ENCODE measurements at places on chromosomes 6 and 20.

- no peak for DNase-seq
Observed at GRCh38 chr6:32615885-32616532, 21.2 kb upstream of the HLA-DQA1 start.

GRCh38 chr6:67200626-67201403 is 1434.3 kb upstream of the ADGRB3 start:
- DNase-seq = no peak

DNA sequence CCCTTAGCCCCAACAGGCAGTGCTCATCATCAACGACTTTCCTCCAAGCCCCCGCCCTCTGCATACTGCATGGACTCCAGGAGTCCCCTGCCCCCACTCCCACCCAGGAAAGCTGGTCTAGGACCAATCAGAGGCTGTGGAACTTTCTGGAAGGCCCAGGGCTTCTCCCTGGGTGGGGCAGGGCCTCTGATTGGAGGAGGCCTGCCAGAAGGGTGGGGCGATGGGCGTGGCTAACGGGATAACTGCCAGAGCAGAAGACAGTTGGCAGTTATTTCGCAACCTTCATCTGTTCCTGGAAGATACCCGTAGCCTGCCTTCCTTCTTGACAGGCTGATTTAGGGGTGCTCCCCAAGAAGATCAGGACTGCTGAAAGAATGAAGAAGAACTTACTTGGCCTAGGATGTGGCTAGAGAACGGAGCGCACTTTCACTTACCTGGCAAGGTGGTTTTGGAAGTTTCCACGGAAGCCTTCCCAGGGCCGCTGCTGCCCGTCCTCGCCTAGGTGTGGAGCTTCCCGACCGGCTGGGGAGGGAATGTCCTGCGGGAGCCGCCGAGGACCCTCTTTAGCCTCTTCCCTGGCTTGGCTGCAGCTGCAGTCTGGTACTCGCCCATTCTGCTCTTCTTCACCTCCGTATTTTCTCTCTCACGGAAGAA is 209.0 kb downstream of the LRFN2 start:
- no peak for DNase-seq

GRCh38 chr6:6657820-6658217 is 69.3 kb downstream of the LY86 start:
- no peak for DNase-seq

DNA sequence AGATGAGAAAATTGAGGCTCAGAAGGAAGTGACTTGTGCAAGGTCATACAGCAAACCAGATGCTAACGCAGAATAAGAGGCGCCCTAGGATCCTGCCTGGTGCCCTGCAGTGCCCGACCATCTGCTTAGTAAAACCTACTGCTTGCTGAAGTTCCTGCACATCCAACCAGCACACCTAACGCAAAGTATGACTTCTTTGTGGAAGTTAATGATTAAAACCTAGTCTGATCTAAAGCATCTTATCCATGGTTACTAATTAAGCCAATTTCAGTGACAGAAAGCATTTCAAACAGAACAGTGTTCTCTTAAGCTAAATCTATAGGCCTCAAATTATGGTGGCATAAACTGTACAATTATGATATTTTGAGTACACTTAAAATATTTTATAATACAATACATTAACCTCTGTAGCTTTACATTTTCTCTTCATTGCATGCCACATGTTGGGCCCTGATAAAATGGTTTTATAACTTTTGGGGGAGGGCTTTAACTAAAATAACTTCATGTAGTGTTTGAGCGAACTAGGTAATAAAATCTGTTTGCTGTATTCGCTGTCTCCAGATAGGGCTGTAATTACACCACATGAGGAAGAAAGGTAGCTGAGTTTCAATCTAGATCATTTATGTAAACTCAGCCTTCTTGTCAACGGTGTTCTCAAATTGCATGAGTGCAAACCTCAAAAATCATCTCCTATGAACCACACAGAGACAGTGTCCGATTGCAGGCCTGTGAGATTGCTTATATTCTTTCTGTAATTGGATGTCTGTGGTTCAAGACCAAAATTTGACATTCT is 37.5 kb upstream of the BEND3 start:
- DNase-seq = no peak

DNA sequence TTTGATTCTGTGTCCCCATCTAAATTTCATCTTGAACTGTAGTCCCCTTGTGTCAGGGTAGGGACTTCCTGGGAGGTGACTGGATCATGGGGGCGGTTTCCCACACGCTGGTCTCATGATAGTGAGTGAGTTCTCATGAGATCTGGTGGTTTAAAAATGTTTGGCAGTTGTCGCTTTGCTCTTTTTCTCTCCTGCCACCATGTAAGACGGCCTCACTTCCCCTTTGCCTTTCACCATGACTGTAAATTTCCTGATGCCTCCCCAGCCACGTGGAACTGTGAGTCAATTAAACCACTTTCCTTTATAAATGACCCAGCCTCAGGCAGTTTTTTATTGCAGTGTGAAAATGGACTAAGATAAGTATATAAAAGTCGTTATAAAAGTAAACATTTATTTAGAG is 80.5 kb upstream of the SGK1 start:
- no peak for DNase-seq

- no peak for DNase-seq
Observed at GRCh38 chr6:86477500-86478148, 459.7 kb upstream of the HTR1E start.

GRCh38 chr6:151317103-151317994 is 74.0 kb downstream of the ZBTB2 start:
- no peak for DNase-seq

GRCh38 chr20:38497246-38497935 is 24.7 kb downstream of the RALGAPB start:
- DNase-seq = no peak

DNA sequence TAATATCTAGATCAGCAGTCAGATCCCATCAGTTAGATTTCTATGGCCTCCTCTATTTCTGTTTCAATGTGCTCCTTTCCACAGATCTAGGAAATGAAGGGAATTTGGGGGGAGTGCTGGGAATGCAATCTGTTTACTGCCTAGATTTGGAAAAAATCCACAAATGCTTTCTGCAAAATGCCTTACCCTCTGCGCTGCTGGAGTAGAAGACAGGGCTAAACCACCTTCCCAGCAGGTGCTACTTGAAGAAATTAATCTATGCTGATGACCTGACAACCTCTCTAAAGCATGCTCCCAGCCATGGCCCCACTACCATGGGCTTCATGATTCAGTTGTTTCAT is 46.2 kb downstream of the LY86 start:
- no peak for DNase-seq

DNA sequence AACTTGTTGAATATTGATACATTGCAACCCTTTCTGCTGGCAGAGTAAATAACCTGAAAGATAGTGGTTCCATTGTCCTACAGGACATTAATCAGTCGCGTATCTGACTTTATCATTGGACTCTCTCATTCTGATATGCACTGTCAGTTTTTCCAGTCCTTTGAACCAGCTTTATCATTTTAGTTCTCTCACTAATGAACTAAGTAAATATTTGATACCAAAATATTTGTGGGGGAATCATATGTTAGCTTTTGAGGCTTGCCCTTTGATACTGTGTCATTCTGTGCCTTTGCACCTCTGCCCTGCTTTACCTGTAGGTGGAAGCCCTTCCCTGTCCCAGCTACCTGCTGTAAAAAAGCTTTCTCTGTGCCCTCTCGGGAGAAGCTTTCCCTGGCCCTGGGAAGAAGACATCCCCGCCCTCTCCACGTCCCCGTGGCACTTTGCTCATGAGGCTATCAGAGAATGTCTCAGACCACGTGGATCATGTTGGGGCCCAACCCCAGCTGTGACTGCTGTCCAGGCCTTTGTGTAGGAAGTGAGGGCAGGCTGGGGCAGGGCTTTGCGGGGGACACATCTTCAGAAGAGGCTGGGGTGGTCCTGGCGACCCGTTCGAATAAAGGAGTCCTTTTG is 117.8 kb upstream of the NXT1 start:
- no peak for DNase-seq

DNA sequence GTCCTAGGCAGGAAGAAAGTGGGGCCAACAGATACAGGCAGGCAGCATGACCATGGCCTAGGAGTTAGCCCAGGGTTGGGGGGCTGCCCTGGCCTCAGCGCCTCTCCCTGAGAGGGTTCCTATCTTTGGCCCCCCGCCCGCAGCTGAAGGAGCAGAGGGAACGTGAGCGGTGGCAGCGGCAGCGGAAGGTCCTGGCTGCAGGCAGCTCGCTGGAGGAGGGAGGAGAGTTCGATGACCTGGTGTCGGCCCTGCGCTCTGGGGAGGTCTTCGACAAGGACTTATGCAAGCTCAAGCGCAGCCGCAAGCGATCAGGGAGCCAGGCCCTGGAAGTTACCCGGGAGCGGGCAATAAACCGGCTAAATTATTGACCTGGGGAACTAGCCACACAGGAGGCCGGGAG is 32.6 kb downstream of the MOCS1 start:
- DNase-seq = no peak

- DNase-seq = no peak
Observed at GRCh38 chr6:22804620-22805261, 235.4 kb downstream of the HDGFL1 start.

DNA sequence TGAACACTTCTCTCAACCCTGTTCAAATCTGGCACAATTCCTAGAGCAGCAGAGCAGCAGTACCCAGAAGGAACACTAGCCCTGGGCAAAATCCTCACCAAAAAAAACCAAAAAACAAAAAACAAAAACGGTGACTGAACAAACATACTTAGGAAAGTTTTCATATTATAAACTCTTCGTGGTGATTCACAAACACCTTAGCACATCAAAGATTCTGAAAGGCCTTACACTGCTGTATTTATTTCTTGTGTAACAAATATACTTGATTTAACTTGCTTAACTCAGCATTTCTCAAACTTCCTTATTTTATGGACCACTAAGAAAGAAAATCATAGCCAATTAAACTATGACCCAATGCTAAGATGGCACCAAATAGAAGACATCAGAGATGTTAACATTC is 57.8 kb upstream of the RREB1 start:
- DNase-seq = no peak

- DNase-seq = no peak
Observed at GRCh38 chr20:3547906-3548305, 77.1 kb downstream of the ATRN start.

DNA sequence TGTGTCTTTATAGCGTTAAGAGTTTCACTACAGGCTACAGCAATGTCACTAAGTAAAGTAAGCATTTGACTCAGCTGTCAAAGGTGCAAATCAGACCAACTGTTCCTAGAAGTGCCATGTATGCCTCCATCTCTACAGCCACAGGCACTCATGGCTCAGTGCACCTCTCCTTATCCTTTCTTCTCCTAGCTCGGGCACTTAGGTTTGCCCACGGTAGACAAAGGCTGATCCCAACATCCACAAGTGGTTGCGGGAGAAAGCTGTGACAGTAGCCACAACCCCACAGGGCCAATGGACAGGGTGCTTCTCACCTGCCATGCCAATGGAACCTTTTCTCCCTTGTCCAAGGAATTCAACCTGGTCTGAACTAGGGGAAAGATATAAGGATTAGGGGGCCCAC is 228.5 kb upstream of the EXOC2 start:
- DNase-seq = no peak

DNA sequence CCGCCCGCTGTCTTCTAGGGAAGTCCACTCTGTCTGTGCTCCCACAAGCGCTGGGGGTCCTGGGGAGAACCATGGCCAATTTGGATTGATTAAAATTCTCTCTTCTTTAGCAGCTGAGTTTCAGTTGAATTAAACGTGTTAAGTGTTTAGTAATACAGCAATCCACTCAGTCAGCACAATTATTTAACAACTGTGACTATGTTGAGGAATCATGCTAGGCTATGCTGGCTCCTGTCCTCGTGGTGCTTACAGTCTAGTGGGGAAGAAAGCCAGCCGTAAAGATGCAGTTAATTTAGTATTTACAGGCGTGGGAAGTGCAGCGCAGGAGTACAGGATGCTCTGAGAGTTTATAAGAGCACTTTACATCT is 88.9 kb upstream of the FOXP4 start:
- no peak for DNase-seq

GRCh38 chr6:155442562-155442961 is 13.1 kb downstream of the NOX3 start:
- no peak for DNase-seq

- DNase-seq = peak; percentile 22
Observed at GRCh38 chr6:75746221-75746620, 2.8 kb upstream of the MYO6 start.

DNA sequence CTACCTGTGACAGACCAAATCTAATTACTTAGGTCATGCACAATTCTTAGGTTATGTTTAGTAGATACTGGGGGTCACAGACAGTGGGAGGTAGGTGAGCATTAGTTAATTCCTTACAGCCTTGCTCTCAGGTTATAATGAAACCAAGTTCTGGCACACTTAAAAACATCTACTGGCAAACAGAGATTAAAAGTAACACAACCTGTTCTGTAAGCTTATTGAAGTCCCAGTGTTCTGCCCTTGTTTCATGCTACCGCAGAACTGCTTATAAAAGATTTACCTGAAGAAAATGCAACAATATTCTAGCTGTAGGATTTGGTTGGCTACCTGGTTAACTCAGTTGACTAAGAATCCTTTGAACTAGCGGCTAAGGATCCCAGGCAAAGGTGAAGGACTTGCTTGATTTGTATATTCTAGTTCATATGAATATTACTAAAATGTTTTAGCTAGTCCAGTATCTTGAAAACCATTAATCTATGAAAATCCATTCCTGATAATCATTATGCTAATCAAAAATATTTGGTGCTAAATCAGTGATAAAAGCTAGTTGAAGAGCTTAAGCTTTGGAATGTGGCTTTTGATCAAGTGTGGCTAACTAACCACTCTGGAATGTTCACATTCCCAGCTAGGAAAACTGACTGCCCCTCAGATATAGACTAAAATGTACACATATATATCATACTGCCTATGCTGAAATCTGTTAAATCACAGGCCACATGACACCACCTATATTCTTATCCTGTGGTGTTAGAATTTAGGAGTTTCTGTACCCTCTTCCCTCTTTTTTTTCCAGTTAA is 7.2 kb downstream of the PEX3 start:
- DNase-seq = no peak

DNA sequence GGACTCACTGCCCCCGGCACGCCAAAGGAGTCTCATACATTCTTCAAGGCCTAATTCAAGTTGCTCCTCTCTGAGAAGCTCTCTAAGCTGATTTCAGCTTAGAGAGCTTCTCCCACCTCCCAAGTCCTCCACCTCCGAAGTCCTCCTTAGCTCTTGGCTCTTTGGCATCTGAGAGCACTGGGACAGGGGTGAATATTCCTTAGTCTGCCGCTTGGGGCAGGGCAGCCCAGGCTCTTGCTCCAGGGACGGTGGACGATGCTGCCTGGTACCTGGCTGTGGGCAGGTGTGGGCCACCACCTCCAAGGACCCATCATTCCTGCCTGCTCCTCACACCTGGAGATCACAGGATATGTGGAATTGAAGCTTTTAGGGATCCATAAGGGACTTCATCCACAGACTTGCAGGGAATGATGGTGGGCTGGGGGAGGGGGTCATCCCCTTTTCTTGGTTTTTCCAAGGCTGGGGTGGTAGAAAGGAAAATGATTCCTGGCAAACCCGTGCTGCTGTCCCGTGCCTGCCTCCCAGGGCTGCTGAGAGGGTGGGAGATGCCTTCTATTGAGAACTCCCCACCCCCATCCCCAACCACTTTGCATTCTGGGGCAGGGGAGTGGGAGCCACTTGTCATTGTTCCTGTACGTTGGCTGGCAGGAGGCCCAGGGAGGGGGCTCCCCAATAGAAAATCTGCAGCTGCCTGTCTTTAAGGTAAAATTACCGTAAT is 57.4 kb downstream of the ARHGAP40 start:
- DNase-seq = peak; percentile 55

GRCh38 chr6:28171271-28171670 is 29.6 kb downstream of the ZKSCAN8 start:
- no peak for DNase-seq

- DNase-seq = no peak
Observed at GRCh38 chr20:10603378-10603777, 70.4 kb downstream of the JAG1 start.

Measured in retina (tissue), 1 donor.